ENCODE measurements at places on chromosomes 3 and 15. TPM values are rescaled to one million over a fixed set of nuclear protein-coding genes. Genes with fewer than 3 reads are reported as not detected.

UACA gene
- 60.2 TPM for polyA plus RNA-seq

TMC3 gene
- polyA plus RNA-seq: 1.5 TPM

CD276 gene
- polyA plus RNA-seq: 110 TPM

AEN gene
- 8.3 TPM for polyA plus RNA-seq

RETNLB gene
- not detected for polyA plus RNA-seq

SLC2A2 gene
- 0.27 TPM for polyA plus RNA-seq

IFT80 gene
- polyA plus RNA-seq: 48.6 TPM

TUSC7 gene
- polyA plus RNA-seq: not detected

PAQR5 gene
- 2.9 TPM for polyA plus RNA-seq
